ENCODE measurements at places on chromosomes 1 and 21.

- no peak for DNase-seq
Measured at GRCh38 chr1:56169856-56170255, 409.5 kb downstream of the PLPP3 start.

DNA sequence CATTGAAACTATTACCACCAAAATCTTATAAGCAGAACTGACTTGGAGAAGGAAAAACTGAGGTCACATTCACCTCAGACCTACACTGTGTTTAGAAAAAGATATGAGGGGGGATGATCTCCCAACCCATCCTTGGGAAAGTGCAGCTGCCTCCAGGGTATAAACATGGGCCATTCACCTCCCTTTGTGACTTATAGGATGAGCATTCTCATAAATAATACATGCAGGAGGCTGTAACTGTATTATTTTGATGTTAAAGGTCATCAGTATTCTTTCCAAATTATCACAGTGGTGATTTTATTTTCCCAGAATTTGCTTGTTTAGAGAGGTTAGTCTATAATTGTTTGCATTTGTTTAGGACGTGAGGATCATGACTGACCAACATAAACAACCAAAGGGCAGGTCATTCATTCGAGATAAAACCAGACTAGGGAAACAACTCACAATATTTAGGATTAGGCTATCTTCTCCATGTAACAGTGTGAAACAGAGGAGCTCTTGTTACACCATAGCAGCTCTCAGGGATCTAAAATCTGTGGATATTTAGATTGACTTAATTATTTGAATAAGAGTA is 109.2 kb upstream of the NR5A2 start:
- no peak for DNase-seq

DNA sequence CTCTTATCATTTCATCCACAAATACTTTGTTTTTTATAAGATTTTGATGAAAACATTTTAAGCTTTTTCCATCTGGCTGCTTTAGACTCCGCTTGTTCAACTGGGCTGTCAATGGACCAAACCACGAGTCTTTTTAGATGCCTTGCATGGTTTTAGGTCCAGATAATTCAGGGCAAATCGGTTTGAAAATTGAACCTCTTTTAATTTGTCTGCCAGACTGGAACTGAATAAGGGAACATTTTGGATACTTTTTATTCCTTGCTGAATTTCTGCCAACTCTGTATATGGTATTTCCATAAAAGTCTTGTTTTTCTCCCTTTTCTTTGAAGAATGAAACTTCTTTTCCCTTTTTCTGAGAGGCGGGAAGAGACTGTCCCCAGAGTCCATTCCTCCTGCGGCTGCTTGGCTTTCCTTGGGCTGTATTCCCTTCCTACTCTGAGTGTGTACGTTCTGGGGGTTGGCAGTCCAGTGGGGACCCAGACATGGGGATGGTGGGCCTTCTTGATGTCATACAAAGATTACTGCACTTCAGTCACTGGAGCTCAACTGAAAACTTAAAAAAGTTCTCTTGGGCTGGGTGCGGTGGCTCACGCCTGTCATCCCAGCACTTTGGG is 46.5 kb upstream of the CNN3 start:
- DNase-seq = no peak

GRCh38 chr1:157197906-157198435 is 59.8 kb upstream of the ETV3 start:
- DNase-seq = peak; percentile 3

- DNase-seq = no peak
Measured at GRCh38 chr1:177947623-177948022, 22.2 kb downstream of the SEC16B start.

DNA sequence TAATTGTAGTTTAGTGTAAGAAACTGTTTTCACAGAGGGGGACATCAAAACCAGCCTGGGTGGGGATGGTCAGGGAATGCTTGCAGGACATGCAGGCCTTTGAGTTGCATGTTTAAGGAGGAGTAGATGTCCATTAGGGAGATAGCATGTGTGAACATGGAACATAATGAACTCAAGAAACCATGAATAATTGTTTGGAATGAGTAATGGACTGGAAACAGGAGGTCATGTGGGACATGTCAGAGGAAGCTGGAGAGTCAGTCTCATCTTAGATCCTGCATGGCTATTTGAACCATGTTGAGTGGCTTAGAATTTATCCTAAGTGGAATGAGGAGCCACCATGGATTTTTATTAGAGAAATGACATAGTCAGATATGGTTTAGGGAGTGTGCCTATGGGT is 86.4 kb downstream of the RPE65 start:
- DNase-seq = no peak

DNA sequence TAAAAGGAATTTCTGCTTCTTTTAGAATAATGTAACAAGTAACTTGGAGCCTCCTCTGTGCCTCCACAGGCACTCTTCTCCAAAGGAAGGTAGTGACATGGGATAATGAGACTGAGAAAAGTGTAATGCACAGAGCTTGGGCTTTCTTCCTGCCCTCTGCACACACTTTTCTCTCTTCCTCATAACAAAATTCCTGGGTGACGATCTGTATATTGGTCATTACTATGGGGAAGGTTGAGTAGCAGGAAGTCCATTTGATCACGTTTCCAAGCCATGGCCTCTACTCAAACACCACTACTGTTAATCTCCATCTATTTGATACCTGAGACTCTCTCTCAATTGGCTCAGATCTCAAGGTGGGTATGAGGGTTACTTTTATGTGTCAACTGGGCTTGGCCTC is 113.9 kb downstream of the GRIK1 start:
- DNase-seq = no peak

GRCh38 chr21:34559089-34559631 is 47.1 kb upstream of the KCNE1 start:
- DNase-seq = no peak

DNA sequence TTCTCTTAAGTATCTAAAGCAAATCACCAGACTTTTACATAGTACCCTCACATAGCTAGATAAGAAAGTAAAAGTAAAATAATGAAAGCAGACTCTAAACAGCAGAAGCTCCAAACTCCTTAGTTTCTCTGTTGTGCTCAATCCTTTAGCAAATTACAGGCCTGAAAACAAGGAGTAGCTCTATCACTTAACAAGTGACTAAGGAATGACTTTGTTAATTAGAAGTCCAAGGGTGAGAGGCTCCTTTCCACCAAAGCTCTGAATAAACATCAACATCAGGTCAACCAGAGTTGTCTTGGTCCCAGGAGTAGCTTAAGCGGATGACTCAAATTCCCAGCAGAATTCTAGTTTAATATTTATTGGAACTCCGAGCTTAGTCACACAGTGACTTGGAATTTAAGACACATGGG is 5.9 kb downstream of the NRIP1 start:
- DNase-seq = no peak

GRCh38 chr21:25080661-25081060 is 526.6 kb downstream of the MRPL39 start:
- no peak for DNase-seq

- no peak for DNase-seq
Measured at GRCh38 chr1:89070509-89070908, 5.5 kb upstream of the GBP1 start.

- DNase-seq = no peak
Measured at GRCh38 chr1:211089536-211089935, 44.4 kb downstream of the KCNH1 start.

- DNase-seq = no peak
Measured at GRCh38 chr1:7558041-7558461, 213.0 kb upstream of the VAMP3 start.

GRCh38 chr1:58162952-58163550 is 383.5 kb downstream of the OMA1 start:
- peak; percentile 65 for DNase-seq

DNA sequence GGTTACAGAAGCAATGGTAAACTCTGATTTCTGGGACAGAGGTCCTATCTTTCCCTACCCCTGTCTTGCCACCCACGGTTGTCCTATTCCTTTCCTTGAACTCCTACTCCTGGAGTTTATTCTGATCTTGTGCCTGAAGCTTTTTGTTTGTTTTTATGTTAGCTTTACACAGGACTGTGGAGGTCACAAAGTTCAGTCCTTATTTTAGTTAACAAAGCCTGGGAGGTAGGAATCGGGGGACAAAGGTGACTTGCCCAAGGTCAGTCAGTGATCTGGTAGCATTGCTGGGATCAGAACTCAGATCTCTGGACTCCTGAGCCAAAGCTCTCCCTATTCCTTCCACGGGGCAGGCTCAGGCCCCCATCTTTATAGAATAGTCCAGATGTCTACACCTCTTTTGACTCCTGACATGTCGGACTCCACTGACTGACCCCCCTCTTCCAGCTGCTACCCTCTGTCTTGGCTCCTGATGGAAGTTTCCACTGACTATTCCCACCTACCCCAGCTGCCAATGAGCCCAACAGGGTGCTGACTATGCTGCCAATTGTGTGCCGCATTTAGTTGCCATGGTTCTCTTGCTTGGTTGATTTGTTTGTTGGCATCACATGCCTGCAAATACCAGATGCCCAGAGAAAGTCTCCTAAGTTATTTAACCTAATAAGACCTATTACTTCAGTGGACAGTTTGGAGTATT is 9.9 kb downstream of the F5 start:
- no peak for DNase-seq

GRCh38 chr1:182260516-182260915 is 131.1 kb downstream of the GLUL start:
- DNase-seq = no peak

DNA sequence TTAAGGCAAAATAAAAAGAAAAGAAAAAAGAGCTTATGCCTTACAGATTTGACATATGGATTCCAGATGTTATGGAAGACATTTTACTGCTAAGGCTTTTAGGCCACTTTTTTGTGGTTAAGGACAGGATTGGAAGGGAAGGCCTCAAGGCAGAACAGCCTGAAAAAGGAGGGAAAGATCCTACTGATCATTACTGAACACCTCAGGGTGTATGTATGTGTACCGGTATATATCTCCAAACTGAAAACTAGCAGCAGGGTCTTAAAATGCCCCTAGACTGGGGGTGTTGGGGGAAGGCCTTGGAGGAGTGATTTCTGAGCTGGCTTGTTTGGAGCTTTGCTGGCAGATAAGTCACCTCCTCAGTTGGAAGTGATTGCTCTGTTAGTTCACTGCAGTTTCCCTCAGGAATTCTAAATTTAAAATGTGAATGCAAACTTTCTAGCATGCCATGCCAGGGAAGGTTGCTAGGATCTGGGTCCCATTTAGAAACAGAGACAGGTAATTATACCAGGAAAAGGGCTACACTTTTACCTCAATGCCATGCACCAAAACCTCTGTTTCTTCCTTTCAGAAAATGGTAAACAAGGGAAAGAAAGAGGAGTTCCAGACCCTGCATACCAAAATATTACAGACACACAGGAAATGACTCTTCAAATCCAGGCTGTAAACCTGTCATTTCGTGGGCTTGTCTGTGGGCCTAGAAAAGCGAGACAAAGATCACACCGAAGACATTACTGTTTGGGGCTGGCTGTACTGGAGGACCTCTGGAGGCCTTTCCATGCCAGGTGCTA is 15.0 kb downstream of the C1orf52 start:
- no peak for DNase-seq

- no peak for DNase-seq
Measured at GRCh38 chr1:86429122-86429725, 5.3 kb downstream of the CLCA2 start.

- DNase-seq = no peak
Measured at GRCh38 chr1:7732331-7732730, 38.8 kb upstream of the VAMP3 start.

DNA sequence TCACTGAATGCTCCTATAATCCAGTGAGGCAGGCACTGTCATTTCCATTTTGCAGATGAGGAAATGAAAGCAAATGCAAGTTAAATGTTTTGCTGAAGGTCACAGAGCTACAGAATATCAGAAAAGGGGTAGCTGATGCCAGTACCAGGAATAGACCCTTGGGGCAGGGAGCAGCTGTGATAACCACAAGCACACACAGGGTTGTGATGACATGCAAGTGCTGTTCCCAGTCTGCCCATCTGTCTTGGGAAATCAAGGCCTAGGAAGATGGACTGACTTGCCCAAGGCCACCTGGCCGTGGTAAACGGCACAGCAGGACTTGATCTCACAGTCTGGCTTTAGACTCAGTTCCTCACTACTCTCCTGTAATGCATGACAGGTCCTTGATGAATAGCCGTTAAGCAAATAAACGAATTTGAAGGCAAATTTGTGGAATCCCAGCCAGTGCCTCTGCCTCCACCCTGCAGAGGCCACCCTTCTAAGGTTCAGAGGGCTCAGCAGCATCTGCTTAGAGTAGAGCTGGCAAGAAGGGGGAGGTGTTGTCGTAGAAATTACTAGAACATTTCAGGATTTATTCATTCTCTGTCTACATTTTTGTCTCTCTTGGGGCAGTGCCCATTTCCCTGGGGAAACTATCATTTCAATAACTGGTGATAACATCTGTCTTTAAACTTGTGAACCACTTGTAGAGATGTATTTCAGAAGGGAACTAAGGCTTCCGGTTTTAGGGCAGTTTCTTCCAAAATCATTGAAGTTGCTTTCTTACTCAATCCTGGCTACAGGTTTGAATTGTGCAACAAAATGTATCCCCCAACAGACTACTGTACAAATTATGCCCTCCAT is 53.2 kb upstream of the MRPS6 start:
- peak; percentile 15 for DNase-seq

- no peak for DNase-seq
Measured at GRCh38 chr1:12034381-12034801, 15.1 kb downstream of the MIIP start.

- peak; percentile 81 for DNase-seq
Measured at GRCh38 chr1:78840453-78841271, 165.9 kb downstream of the ADGRL4 start.

DNA sequence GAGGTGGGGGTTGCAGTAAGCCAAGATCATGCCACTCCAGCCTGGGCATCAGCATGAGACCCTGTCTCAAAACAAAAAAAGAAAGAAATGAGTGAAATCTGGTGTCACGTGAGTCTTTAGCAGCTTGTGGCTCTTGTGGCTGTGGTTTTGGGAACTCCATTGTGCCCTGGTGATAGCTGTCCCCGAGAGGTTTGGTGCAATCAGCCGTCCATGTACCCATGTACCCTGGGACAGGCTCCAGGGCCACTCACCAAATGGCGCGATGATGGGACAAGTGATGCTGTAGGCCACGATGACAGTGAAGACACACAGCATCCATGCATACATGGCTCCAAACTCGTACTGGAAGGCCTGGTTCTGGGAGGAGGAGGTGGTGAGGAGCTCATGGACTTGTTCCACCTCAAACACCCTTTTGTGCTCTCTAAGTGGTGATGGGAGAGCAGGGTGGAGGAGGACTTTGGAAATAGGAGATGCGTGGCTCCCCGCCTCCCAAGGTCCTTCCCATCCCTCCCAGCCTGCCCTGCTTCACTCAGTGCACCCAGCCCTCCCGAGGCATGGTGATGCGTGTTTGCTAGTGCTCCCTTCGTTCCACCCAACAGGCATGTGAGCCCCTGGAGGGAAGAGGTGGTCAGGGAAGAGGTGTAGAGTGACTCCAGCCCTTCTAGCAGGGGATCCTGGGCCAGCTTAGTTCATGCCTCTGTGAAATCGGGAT is 29.6 kb downstream of the TMEM63A start:
- DNase-seq = no peak

GRCh38 chr1:235052067-235053008 is 76.3 kb downstream of the TOMM20 start:
- no peak for DNase-seq
